ENCODE measurements at places on chromosomes 12 and 14. TPM values are rescaled to one million over a fixed set of nuclear protein-coding genes. Genes with fewer than 3 reads are reported as not detected.

KRT6C gene
- total RNA-seq, result not detected

DLGAP5 gene
- 1.9 TPM for total RNA-seq

CACNA2D4 gene
- total RNA-seq, result 1.6 TPM

GLT1D1 gene
- total RNA-seq, result 0.16 TPM

BAZ2A gene
- 79.5 TPM for total RNA-seq

MYF5 gene
- total RNA-seq, result not detected

OR4N2 gene
- total RNA-seq, result not detected

ANG gene
- 2.7 TPM for total RNA-seq

CAPZA3 gene
- total RNA-seq, result not detected

PTGDR gene
- not detected for total RNA-seq

IRF9 gene
- total RNA-seq, result 85.1 TPM

All from mesangial cell (primary cell).